ENCODE measurements at places on chromosomes 4 and X. TPM values are rescaled to one million over a fixed set of nuclear protein-coding genes. Genes with fewer than 3 reads are reported as not detected.

DNA sequence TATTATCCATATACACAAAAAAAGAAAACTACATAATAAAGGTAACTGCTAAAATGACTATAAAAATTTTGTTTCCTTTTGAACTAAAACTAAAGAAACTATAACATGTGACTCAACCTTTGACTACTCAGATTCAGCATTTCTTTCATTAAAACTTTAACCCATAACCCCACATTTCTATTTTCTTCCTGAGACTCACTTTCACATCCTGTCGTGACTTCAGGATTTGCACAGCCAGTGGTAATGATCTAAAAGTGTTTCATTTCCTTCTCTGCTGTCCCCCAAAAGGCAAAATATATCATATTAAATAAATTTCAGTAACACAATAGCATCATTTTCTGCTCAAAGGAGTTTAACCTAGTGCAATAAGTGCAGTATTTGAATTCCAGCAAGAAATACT is 1022.4 kb upstream of the DIAPH2 start:
- no peak for DNase-seq

GRCh38 chr4:53596901-53597300 is 5.6 kb upstream of the LNX1 start:
- DNase-seq, result no peak

- no peak for DNase-seq
Measured at GRCh38 chr4:164926301-164926700, 49.3 kb downstream of the APELA start.

DNA sequence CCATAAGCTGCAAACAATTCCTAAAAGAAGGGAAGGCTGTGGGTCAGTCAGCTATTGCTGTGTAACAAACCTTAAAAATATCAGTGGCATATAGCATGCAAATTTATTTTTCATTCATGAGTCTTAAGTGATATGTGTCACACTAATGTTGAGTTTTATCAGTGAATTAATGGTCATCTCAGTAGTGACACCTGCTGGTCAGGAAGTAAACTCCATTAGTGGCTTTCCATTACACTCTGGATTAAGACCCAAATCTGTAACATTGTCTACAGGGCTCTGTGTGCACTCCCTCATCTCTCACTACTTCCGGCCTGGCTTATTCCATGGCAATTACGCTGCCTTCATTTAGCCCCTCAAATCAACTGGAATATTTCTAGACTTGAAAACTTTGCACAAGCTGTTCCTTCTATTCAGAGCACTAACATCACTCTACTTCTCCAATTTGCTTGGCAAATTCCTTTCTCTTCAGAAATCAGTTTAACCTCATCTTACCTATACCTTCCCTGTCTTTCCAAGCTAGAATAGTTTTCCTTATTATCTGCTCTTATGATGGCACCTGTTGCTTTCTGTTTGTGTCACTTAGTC is 217.3 kb upstream of the TAPT1 start:
- DNase-seq, result no peak

- no peak for DNase-seq
Measured at GRCh38 chr4:20840648-20841190, 140.5 kb downstream of the PACRGL start.

GRCh38 chr4:55722132-55722531 is 86.0 kb upstream of the NMU start:
- no peak for DNase-seq

GRCh38 chrX:101973066-101973465 is 41.2 kb upstream of the ZMAT1 start:
- no peak for DNase-seq

DNA sequence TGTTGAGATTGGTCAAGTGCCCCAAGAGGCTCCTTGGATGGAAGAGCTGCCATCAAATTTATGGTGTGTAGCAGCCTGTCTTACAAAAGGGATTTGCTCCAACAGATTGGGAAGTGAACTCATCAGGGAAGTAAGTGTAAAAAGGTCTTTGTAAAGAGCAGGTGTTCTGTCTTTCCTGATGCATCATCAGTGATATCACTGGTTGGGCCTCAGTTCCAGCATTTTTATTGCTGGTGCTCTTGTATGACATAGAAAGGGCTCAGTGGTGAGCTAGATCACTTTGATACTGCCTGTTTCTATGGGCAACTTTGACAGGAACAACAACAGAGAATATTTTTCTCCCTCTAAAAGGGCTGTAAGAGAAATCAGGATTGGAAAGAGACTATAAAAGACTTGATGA is 8.7 kb upstream of the GABRE start:
- no peak for DNase-seq

KLHL5 gene
- 67.1 TPM for total RNA-seq

TCEAL7 gene
- 86.6 TPM for total RNA-seq

MFAP3L gene
- total RNA-seq, result 13.9 TPM

AKAP14 gene
- total RNA-seq, result 1.4 TPM

ZFP42 gene
- not detected for total RNA-seq

USP17L12 gene
- not detected for total RNA-seq

Data from occipital lobe (tissue), 3 donors.